ENCODE measurements at places on chromosomes 12 and 14.

- DNase-seq = no peak
These were observed 51.6 kb downstream of the RPS6KA5 start for GRCh38 chr14:91008759-91009409.

DNA sequence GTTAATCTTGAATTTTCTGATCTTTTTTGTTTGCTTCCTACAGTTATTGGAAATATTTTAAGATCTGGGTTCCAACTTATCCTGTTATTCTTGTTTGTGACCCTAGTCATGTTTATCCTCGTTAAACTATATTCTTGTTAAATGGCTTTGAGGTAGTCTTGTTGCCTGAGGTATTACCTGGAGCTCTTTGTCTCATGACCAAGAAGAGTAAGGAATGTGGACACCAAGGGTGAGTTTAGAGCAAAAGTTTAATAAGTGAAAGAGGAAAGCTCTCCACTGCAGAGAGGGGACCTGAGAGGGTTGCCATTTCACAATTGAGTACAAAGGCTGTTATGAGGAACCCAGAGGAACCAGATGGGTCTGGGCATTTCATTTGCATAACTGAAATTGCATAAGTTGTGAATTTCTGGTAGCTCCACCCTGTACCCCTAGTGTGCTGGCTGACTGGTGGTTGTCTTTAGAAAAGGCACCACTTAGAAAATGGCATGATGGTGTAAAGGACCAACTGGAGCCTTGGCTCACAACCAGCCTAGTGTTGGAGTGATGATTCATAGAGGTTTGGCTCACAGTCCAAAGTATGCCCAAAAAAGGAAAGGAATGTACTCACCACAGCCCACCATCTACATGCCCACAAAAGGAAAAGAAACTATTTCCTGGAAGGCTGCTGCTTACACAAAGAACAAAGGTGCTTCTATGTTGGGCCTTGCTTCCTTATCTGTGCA is 36.7 kb upstream of the RESF1 start:
- DNase-seq = no peak

DNA sequence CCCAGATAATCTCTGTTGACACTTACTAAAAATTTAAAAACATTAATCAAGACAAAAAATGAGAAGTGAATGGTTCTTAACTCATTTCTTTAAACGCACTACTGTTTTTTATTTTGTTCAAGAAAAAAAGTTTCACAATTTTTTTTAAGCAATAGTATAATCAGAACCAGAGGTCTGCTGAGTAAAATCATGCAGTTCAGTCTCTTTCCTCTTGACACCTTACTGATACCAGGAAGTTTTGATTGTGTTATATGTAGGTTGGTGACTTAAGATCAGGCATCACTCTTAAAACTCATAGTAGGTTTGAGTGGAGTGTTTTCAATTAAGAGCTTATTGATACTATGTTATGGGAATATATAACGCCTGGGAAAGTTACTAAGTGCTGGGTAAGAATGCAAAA is 121.4 kb downstream of the TRMT5 start:
- no peak for DNase-seq

- DNase-seq = no peak
These were observed 935 bp upstream of the CRIP1 start for GRCh38 chr14:105485739-105486162.

- DNase-seq = no peak
These were observed 12.1 kb upstream of the EML1 start for GRCh38 chr14:99781091-99781490.

GRCh38 chr14:84273181-84273580 is 1256.8 kb upstream of the FLRT2 start:
- no peak for DNase-seq

GRCh38 chr12:111992464-111992863 is 20.5 kb downstream of the TMEM116 start:
- DNase-seq = no peak

DNA sequence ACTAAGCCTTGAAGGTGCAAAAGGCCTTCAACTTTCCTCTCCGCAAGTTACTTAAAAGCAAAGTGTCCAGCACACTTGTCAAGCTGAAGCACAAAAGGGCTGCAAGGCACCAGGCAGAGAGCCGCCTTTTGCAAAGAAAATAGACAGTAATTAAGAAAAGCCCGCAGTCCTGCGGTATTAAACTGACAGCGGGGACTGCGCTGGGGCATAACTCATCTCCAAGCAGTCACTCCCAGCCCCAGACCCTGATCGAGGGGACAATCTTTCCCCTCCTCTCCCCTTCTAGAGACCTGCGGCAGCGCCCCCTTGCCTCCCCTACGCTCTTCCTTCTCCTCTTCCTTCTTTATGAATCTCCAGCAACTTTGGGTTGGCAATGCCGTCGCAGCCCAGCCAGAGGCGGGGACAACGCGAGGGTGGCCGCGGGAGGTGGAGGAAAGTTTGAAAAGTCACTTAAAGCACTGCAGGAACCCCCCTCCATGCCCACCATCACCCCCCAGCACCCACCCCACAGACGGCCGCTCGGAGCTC is 200.9 kb upstream of the CAND1 start:
- no peak for DNase-seq

GRCh38 chr12:72010356-72010755 is 71.7 kb downstream of the TPH2 start:
- no peak for DNase-seq

- no peak for DNase-seq
These were observed 127.4 kb downstream of the CCER1 start for GRCh38 chr12:90827567-90827966.

GRCh38 chr12:77031745-77032144 is 33.6 kb downstream of the E2F7 start:
- no peak for DNase-seq

DNA sequence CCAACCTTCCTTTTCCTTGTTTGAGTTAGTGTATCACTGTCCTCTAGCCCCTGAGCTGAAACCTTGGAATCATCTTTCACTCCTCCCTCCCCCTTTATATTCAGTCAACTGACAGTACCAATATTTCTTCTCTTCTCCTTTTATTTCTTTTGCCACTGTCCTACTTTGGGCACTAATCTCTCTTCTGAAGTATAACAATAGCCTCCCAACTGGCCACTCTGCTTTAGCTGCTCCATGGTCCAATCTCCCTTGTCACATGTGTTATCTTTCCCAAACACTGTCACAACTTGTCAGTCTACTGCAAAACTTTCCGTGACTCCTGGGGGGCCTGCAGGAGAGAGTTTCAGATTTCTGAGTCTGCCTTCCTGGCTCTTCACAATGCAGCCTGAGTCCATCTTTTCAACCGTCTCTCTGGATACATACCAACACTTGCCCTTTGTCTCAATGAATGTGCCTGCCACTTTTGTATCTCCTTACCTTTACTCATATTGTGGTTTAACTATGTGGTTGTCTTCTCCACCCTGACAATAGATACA is 471.2 kb downstream of the DIO2 start:
- DNase-seq = no peak

DNA sequence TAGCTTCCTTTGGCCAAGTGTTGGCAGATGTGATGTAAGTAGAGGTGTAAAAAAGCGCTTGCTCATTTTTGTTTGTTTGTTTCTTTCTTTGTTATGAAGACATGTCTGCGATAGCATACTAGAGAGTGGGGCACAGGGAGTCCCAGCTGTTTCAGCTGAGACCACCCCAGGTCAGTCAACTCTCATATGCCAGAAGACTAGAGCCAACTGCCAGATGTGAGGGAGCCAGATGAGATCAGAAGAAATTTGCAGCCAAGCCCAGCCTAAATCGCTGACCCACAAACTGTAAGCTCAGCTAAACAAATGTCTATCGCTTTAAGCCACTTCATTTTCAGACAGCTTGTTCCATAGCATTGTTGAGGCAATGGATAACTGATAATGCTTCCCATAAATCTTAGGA is 397.1 kb downstream of the APAF1 start:
- no peak for DNase-seq

- no peak for DNase-seq
These were observed 33.9 kb upstream of the NAV3 start for GRCh38 chr12:77796775-77797174.

DNA sequence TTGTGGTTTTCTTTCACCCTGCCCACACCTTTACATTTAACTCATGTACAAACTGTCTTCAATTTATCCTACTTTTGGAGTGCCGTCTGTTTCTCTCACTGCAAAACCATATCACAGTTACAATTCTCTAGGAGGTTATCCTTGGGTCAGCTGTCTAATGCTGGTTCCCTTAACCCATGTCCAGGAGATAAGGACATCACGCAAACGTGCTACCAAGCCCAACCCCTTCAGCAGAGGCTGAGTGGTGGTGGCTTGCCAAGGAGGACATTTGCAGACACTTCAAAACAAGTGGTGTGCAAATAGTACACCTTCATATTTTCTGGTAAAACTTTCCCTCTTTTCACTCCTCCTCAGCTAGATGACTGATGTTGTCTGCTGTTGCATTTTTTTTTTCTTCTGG is 167.9 kb downstream of the PAX9 start:
- no peak for DNase-seq

DNA sequence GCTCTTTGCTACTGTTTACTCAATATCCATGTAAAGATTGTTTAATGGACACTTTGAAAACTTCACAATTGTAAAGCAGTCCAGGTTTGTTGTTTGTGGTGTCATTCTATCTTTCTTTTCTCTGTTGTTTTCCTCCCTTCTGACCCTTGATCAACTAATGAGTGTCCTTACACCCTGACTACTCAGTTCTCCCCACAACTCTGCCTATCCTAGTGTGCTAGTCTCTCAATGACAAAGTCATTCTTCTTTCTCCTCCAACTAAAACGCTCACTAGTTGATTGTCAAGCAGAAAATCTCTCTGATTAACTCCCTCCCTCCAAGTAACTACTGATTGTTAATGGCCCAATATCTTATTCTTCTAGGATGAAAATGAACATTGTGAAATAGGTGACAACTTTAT is 148.5 kb upstream of the FBXO33 start:
- no peak for DNase-seq

GRCh38 chr12:1773937-1774655 is 46.3 kb upstream of the LRTM2 start:
- DNase-seq = no peak

- DNase-seq = no peak
These were observed 12.7 kb downstream of the INF2 start for GRCh38 chr14:104702106-104702505.

DNA sequence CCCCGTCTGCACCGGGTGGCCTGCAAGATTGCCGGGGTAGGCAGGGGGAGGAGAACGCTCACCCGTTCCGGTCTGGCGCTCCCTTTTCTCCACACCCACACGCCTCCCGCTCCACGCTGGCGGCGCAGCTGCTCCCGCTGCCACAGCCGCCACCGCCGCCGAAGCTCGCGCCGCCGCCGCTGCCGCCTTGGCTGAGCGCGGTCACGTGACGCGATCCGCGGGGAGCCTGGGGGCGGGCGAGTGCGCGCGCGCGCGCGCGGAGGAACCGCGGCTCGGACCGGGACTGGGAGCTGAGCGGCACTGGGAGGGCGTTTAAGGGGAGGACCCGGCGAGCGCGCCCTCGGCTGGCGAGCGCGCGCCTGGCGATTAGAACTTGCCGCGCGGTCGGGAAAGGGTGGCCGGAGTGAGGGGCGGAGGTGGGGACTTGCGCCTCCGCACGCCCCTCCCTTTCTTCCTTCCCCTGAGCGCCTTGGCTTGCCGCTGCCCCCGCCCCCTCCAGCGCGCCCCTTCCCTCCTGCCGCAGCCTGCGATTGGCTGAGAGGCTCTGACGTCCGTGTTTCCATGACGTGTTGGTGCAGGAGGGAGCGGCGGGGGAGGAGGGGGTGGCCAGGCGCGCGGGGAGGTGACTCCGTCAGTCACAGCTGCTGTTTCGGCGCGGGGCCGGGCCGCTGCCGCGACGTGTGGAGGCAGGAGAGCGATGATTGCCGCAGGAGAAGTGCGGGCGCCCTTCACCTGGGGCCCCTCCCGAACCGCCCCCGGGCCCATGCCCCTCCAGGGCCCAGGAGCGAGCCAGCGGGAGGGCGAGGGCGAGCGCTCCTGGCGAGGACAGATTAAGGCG is 738 bp upstream of the ATP2B1 start:
- peak; percentile 100 for DNase-seq

DNA sequence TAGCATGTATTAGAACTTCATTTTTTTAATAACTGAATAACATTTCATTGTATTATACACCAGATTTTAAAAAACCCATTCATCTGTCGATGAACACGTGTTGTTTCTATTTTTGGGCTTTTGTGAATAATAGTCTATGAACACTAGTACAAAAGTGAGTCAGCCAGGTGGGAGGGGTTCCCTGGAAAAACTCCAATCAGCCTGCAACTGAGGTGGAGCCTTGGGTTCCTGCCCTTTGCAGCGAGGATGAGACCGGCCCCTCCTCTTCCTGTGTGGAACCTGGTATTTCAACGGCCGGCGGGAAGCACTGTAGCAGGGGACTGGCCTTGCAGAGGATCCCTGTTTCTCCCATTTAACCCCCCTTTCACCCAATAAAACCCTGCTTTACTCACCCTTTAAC is 56.1 kb downstream of the LMNTD1 start:
- no peak for DNase-seq

GRCh38 chr12:68667291-68667690 is 19.5 kb upstream of the NUP107 start:
- no peak for DNase-seq

DNA sequence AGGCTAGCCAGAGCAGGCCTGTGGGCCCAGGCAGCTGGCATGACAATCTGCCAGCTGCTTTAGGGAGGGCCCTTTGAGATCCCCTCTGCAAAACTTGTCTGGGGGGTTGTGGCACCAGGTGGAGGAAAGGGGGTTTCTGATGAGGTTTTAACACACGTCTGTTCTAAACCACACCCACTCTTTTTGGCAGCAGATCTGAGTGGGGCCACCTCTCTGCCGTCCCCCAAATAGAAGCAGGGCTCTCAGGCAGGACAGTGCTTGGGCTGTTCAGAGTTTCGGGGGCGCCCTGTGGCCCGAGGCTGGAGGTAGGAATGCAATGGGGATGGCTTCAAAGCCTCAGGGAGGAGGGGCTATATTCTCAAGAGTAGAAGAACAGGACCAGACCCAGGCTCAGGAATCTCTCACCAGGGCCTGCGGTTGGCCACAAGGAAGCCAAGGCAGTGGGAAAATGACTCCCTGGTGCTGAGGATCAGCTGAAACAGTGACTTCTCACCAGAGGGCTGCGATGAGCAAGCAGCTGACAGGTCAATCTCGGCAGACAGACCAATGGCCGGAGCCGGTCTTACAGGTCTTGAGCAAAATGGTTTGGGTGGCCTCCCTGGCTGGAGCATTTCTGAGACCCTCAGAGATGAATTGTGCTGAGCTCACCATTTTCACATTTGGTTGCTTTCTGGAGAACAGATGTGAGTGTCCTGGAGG is 1.5 kb upstream of the KRT5 start:
- no peak for DNase-seq

- no peak for DNase-seq
These were observed 1.3 kb upstream of the EMP1 start for GRCh38 chr12:13195250-13195649.

DNA sequence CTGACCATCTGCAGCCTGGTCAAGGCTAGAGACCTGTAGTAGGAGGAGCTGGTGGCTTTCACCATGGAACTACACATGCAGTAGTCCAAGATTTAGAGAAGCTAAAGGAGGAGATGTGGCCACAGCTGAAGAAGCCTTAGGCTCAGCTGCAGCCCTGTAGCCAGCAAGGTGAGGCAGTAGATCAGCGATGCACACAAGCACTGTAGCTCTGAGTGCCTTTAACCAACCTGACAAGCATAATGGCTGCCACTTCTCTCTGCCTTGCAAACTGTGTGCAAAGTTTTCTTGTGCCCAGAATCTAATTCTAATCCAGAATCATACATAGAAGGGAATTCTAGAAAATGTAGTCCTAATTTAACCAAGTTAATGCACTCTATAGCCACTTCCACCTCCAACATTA is 159.0 kb upstream of the ARID2 start:
- no peak for DNase-seq
